Neural crest cell (in vitro differentiated cells): ENCODE measurements at places on chromosomes 13 and 19.

DNA sequence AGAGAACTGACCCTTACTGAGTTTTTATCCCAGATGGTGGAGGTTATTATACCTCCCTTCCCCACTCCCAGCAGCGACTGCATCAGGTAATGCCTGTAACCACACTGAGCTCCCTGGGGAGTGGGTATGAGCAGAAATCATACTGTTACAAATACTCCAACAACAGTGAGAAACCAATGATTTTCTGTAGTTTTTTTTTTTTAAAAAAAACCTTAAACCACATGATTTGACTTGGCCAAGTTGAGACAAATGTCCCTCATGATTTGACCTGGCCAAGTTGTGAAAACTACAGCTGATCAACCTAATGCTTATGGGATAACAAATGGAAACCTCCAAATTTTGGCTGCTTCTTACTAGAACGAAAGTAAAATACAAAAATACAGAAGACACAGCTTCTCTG lies 33.1 kb upstream of the SERP2 start:
- DNase-seq = no peak

DNA sequence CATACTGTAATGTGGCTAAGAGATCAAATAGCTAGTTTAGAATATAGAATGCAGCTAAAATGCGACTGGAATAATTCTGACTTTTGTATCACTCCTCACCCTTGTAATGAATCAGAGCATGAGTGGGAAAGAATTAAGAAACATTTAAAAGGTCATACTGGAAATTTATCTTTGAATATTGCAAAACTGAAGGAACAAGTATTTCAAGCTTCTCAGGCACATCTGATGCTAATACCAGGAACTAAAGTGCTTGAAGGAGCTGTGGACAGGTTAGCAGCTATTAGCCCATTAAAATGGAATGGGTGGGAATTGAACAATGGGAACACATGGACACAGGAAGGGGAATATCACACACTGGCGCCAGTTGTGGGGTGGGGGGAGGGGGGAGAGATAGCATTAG lies 144.2 kb upstream of the ZNF91 start:
- no peak for DNase-seq

- no peak for DNase-seq
These were observed 19.8 kb downstream of the PROZ start for GRCh38 chr13:113178070-113178895.

DNA sequence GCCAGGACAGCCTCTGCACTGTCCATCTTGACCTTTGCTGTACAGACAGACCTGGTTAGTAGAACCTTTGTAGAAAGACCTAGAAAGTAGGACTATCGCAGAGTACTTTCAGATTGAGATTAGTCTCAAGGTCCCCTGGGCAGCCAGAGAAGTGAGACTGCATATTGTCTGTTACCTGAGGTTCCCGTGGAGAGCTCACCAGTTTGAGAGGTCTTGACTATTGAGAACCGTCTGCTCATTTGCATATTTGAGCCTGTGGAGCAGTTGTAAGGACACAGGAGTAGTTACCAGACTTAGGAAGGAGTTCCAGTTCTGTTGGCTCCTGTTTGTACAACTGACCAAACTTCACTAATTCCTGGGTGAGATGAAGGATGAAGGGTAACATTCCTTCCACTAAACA lies 66.2 kb downstream of the SPATA13 start:
- DNase-seq = no peak

DNA sequence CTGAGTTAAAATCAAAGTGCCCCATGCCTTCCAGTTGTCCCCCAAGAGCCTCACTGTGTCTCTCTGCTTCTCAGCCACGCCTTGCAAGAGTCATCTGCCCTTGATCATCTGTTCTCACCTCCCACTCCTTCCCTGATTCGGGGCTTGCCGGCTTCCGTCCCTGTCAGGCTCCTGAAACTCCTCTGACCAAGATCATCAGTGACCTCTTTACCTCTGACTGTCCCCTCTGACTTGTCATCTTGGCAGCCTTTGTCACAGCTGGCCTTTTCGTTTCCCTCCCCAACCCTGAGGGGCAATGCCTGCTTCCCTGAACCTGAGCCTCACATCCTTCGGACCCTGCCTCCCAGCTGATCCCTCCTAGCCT lies 66.3 kb downstream of the MAP4K1 start:
- no peak for DNase-seq
